ENCODE measurements at places on chromosomes 12 and 14.
A peak's percentile ranks its signal among the peaks of the same experiment; 100 is the strongest.

DNA sequence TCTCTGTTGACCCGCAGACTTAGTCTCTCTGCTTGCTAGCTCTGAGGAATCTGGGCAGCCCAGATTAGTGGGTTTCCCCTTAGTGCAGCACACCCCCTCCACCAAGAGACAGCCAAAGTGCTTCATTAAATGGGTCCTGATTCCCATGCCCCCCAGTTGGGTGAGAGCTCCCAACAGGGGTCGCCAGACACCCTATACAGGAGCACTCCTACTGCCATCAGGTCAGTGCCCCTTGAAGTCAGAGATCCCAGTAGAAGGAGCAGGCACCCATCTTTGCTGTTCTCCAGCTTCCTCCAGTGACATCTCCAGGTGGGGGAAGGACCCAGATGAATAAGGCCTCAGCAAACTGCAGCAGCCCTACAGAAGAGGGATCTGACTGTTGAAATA is 36.7 kb upstream of the C14orf132 start:
- DNase-seq = no peak

DNA sequence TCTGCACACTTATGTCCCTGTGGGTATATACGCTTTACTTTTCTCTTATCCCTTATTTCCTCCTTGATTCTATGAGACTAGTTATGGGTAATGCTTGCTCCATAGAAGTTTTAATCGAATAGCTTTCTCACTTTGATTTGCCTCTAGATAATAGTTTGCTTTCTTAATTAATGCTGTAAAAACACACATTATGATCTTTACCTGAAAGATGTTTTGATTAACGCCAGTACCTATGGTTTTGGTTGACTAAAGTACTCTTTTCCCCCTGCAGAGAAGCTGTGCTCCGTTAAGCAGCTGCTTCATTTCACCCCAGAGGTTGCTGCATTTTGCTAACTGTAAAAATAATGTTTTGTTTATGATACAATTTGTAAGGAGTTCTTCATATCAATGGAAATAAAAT is 362.3 kb downstream of the FLRT2 start:
- no peak for DNase-seq

GRCh38 chr12:100737168-100737567 is 57.4 kb upstream of the ANO4 start:
- DNase-seq = no peak

- DNase-seq = no peak
Measured at GRCh38 chr12:46579474-46579873, 206.9 kb upstream of the SLC38A2 start.

DNA sequence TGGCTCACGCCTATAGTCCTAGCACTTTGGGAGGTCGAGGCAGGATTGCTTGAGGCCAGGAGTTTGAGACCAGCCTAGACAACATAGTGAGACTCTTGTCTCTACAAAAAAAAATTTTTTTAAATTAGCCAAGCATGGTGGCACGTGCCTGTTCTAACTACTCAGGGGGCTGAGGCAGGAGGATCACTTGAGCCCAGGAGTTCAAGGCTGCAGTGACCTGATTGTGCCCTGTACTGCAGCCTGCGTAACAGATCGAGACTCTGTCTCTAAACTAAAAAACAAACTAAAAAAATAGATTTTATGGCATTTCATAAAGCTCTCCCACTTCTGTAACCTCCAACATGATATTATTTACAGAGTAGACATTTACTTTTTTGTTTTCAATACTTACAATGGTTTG is 29.6 kb downstream of the PNMA1 start:
- no peak for DNase-seq

- DNase-seq = peak; percentile 62
Measured at GRCh38 chr12:90896164-90896563, 58.8 kb downstream of the CCER1 start.

DNA sequence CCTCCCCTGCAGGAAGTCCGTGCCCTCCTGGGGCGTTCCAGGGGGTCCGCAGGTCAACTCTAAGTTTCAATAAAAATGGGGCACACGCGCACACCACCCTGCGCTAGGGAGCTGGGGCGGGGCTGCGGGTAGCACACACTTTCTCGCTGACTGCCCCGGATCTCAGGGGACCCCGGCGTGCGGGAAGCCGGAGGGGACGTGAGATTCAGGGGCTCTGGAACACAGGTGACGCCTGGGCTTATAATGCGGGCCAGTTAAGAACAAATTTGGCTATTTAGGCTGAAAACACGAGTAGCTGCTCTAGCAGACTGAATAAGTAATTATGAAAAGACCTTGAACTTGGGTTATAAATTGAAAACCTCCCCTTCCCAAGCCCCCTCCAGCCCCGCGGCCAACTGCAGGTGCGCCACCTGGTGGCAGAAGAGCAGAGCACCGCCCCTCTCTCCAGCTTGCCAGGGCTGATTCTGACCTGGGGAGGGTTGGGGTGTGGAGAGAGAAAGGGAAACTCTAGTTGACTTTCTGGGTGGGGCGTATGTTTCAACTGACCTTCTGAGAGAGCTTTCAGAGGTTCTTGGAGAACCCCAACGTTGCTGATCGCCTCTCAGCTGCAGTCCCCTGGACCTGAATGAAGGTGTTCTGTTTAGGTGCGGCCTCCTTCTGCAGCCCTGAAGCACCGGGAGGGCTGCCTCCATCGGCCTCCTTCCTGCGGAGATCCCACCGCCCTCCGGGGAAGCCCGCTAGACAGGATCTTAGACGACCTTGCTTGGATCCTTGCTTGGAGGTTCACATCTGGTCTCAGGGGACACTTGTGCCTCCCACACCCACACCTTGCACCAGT is 118.4 kb upstream of the EVL start:
- DNase-seq = peak; percentile 18

DNA sequence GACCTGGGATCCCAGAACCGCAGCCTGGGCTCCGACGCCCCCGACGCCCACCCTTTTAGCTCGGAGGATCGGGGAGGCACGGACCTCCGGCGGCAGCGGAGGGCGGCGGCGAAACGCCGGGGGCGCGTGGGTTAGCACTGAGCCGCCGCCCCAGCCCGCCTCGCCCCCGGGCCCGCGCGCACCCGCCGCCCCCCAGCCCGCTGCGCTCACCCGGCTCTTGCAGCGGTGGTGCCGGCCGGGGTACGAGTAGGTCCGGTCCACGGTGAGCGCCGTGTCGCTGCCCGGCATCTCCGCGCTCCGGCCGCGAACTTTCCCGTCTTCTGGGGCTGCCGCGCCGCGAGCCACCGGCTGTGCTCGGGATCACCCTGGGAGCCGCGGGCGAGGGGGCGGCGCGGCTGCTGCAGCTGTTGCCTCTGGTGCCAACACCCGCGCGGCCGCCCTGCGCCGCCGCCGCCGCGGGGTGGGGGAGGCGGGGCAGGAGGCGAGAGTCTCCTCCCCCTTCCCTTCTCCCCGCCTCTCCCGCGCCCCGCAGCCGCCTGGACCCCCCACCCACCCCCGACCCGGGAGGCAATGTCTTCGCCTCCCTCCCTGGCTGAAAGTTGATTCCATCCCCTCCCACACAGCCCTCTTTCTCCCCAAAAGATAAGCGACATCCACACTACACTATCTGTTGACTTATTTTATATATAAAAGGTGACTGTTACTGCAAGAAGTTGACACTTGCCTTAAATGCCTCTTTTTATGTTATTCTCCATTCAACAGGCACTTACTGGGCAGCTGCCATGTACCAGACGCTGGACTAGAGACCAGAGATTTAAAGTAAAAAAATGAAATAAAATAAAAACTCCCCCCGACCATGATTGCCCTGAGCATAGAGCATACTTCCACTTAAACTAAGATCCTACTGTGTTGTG is at the start of gene TMCC3:
TMCC3 (minus strand) TSS at position 415 of the 914 bp plus-strand sequence; CDS start at position 288, 127 bp downstream.
- peak; percentile 65 for DNase-seq

GRCh38 chr12:84702001-84702400 is 210.6 kb downstream of the SLC6A15 start:
- DNase-seq = no peak

DNA sequence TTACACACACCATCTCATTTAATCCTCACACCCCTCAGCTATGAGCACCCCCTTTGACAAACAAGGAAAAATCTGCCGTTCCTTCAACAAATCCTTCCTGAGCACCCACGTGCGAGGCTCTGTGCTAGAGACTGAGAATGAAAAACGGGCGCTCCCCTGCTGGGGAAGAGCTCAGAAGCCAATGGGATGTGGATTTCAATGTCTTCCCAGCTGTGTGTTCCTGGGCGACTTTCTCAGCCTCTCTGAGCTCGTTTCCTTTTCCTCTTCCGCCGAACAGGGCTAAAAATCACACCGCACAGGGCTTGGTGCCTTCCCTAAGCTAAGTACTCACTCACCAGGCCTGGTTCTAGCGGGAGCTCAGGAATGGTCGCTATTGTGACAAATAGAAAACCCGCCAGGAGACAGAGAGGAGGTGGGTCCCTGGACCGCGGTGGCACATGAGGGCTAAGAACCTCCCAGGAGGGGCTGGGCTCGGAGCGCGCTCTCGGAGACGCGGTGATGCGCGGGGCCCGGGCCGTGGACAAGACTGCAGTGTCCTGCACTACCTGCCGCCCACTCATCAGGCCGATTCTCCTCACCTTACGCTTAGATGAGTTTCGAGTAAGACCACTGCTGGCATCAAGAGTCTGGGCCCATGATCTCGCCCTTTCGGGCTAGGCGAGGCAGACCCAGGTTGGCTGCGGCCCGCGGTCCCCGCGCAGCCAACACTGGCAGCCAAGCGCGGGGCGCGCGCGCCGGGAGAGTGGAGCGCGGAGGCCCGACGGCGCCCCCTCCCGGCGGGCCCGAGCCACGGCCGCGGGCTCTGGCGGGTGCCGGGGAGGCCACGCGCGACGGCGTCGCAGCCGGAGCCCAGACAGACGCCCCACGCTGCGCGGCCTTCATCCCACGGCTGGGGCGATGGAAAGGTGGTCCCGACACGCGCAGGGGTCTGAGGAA is 17.0 kb downstream of the ZDHHC22 start:
- DNase-seq = peak; percentile 49

DNA sequence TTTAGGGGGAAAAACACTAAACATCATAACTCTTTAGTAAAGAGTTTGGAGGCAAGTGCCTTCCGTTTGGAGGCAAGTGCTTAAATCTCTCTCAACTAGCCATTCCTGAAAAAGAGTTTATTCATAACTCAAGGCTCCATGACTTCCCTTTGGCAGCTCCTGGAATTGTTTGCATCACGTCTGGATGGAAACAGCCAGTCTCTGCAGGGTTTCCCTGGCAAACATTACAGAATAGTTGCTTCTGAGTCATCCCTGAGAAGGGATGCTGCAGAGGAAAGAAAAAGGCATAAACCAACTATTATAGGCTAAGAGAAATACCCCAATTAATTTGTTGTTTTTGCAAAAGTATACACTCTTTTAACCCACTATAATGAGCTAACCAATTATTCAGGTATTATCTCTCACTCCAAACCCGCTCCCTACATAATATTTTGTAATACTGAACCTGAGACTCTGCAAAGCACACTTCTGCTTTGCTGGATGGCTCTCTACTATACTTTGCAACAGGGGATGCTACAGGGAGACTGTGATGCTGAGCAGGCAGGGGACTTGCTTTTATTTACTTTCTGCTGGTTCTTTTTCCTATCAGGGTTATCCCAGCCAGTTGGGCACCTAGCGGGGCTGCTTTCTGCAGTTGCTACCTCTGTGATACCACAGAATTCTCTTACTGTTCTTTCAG is 497.7 kb downstream of the FUT8 start:
- DNase-seq = no peak

DNA sequence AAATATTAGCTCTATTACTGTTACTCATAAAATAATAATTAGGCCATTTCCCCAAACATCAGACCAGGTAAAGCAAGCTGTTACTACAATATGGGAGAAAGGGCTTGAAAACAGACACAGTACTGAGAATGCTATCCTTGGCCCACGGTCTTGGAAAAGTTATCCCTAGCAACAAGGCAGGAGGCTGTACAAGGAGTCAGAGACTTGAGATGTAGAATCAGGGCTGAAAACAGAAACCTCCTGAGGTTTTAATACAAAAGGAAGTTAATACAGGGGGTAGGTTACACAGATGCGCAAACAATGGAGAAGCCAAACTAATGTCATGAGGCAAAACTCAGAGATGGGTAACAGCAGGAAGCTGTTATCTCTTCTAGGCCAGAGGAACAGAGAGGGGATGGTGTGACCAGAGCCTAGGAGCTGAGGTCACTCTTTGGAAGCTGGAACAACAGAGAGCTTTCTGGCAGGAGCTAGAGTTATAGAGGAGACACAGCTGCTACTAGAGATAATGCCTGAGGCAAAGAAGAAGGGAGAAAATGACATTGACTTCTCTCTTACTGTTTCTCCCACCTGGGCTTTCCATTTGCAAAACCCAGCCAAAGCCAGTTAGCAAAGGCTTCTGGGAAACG is 248.8 kb downstream of the SUDS3 start:
- DNase-seq = no peak

DNA sequence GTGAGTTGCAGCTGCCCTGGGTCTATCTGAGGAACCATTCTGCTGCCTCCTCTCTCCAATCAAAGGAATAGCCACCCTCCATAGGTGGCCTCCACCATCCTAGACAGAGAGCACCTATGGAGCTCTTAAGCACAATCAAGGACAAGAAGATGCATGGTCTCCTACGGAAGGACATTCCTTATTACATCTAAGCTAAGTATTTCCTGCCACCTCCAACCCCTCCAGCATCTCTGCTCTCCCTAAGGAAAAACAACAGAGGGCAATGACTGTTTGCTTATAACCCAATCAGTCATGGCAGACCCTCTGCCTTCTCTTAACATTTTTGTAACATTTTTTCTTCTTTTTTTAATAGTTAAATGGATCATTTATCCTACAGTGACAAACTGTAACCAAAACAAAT is 14.8 kb upstream of the OR6J1 start:
- no peak for DNase-seq

GRCh38 chr12:17975239-17975638 is 114.8 kb downstream of the RERGL start:
- no peak for DNase-seq

- DNase-seq = no peak
Measured at GRCh38 chr14:69252851-69253250, 7.1 kb upstream of the GALNT16 start.

DNA sequence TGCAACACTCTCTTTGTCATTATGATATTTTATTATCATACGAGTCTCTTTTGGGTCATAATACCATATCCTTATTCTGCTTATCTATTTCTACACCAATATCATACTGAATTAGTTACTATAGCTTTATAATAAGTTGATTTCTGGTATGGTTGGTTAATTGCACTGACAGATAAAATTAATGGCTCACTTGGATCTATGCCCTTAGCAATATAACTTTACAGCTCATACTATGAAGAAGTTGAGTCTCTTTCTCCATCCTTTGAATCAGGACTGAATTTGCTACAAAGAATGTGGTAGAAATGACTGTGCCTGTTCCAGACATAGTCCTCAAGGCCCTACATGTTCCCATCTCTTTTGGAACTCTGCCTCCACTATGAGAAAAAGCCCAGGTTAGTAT is 139.7 kb upstream of the DYRK2 start:
- no peak for DNase-seq

DNA sequence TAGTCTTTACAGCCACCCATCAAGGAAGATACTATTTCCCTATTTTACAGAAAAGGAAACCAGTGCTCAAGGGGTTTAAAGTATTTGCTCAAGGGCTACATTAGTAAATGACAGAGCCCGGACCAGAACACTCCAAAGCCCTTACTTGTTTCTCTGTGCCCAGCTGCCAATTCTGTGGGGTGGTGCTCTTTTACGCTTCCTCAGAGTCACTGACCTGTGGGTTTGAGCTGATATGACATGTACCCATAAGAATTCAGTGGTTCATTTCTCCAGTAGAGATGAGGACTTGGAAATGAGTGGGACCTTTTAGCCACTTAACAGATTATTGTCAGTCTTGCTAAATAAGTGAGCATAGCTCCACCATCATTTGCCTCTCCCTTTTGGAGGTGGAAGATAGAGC is 37.4 kb upstream of the NKX2-8 start:
- DNase-seq = no peak

Data from cardiac muscle cell (in vitro differentiated cells and primary cell).